ENCODE measurements at places on chromosomes 7 and 10. TPM values are rescaled to one million over a fixed set of nuclear protein-coding genes. Genes with fewer than 3 reads are reported as not detected.

DNA sequence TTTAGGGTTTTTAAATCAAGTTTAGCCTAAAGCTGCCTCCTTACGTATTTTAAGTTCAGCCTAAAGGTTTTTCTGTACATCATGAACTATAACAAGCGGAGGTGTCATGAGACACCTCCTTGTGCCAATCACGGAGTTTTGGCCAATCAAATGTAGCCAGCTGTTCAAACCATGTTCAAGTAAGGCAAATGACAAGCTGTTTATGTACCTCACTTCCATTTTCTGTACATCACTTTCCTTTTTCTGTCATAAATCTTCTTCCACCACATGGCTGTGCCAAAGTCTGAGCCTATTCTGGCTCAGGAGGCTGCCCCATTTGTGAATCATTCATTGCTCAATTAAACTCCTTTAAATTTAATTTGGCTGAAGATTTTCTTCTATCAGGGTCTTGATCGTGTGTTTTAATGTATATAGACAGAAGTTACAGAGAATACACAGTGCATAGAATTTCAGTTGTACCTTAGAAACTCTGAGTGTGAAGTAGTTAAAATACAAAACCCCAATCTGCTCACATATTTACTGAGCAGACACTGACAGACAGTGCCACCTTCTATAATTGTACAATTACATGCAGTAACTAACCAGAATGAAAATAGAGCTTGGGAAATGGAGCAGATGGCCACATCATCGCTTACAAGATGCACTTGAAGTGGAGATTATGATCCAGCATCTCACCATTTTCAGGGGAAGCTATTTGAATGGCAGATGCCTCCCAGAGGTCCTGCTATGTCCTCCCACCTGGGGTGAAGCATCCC, 76.9 kb upstream of the LANCL2 start:
- no peak for DNase-seq

GRCh38 chr10:7558036-7558435, 108.7 kb downstream of the ITIH5 start:
- DNase-seq: no peak

GRCh38 chr10:76657337-76658012, 980.1 kb downstream of the KCNMA1 start:
- DNase-seq: no peak

GRCh38 chr10:77428691-77429395, 208.8 kb downstream of the KCNMA1 start:
- DNase-seq: no peak

- DNase-seq: no peak
Measured at GRCh38 chr7:116097365-116098009, 66.9 kb upstream of the TFEC start.

DNA sequence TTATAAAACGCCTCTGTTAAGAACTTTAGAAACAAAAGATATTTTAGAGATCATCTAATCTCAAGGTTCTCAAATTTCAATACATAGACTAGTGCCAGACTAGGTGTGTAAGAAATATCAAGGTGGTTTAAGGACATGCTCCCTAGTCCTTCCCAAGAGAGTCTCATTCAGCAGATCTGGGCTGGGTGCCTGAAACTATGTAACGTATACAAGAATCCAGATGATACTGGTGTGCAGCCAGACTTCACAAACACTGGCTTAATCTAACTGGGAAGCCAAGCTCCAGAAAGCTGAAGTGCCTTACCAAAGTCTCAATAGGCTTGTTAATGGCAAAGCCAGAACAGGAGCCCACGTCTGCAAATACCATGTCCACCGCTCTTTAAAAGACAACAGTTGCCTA, 105.0 kb upstream of the AMPH start:
- no peak for DNase-seq

DNA sequence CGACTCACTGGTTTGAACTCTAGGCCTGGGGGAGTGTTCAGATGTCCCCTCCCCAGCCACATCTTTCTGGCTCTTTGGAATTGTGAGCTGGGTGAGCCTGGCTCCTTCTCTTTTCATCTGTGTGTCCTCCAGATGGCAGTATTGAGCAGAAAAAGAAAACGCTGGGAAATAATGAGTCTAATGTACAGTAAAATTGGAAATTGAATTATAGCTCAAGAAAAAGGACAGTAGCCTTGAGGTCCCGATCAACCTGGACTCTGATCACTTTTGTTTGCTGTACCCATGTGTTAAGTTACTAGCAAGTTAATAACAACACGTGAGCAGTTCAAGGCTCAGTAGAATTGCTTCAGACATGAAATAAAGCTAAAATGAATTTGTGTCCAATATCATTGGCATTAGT, 77.9 kb downstream of the SNX10 start:
- DNase-seq: no peak

GRCh38 chr7:66183700-66184099, 21.4 kb upstream of the TPST1 start:
- DNase-seq: no peak

GRCh38 chr10:86306628-86307278, 59.8 kb downstream of the GRID1 start:
- peak; percentile 19 for DNase-seq

DNA sequence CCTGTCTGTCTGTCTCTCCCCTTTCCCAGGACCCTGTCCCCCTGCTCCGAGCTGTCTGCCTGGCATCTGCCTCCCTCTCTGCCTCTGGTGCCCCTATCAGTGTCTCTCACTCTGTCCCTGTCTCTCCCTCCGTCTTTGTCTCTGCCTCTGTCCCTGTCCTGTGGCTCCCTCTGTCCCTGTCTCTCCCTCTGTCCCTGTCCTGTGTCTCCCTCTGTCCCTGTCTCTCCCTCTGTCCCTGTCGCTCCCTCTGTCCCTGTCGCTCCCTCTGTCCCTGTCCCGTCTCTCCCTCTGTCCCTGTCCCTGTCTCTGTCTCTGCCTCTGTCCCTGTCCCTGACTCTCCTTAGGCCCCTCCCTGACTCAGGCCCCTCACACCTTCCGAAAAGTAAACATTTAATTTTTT, 75.0 kb upstream of the PAX2 start:
- no peak for DNase-seq

DNA sequence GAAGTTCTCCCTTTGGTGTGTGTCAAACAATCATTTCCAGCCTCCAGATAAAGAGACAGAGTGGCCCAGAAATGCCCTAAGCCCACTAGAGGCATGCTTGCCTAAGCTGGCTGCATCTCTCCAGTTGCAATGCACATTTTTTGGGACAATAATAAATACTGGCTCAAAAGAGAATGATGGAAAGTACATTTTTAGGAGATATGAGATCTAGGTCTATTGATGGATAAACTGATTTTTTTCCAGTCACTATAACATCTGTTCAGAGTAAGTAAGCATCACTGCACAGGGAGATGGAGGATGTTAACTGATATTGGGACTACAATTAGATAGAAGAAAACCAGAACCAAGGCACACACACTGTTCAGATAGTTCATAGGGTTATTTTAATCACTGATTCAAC, 553.0 kb downstream of the GRM8 start:
- no peak for DNase-seq

DNA sequence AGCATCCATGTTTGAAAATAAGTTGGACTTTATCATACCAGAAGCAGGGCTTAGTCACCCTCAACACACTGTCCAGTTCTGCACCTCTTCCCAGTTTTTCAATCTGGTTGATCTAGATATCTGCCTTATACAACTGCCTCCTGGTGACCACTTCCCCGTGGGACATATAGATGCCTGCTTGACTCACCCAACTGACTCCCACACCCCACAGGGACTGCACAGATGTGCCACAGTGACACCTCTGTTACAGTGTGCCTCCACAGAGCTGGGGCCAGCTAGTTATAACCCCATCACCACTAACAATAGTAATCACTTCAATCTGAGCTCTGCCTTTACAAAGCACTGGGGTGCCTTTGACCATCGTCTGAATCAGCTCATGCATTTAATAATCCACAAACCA, 82.6 kb upstream of the AOAH start:
- no peak for DNase-seq

DNA sequence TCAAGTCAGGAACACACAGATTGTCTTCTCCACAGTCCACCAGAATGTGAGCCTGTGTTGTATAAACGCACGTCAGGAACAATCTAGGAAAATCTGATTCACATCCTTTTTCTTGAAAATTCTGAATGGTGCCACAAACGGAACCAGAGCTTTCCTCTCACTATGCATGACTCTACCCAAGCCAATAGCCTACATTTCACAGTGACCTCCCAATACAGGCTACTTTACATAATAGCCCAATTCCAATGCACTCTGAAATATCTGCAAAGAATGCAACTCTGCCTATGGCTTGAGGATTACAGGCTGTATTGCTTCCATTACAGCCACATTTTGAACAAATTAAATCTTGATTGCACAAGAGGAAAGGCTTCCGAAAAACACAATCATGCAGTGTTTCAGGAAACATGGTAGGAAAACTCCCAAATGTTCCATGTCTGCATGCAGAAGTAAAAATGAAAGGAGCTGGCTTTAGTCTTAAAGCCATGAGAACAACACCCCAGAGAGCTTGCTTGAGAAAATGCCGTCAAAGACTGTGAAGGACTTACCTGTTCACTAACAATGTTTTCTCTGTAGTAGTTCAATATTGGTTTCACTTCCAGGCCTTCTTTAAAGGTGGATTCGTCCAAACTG, 113.9 kb downstream of the ITGA8 start:
- DNase-seq: no peak

DNA sequence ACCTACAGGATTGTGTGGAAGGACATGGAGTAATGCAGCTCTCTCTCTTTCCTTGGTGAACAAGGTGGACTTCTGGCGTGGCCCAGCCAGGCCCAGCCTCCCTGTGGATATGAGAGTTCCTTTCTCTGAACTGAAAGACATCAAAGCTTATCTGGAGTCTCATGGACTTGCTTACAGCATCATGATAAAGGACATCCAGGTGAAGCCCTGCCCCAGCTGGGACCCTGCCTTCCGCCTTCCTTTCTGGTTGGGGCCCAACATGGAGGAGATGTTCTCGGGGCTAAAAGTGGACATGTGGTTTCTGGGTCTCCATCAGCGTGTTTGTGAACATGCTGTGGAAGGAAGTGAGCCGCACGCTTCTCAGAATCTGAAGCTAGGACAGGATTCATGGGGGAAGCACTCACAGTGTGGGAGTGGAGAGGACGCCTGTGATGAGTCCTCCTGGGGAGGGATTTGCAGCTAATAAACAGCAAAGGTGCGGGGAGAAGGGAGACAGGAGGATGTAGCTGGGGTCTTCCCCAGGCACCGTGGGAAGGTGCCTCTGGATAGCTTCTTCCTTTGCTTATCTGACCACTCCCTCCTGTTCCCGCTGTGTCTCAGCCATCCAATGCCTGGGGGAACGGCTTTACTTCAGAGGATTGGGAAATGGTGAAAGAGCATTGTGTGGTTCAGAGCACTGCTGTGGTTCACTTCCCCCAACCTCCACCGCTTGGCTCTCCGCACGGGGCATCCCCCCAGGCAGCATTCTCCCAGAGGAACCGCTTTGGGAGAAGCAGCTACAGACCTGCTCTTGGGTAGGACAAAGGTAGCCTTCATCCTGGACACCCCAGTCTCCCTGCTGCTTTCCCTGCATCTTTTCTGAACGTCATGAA, 5.5 kb downstream of the CPA5 start:
- DNase-seq: no peak

- no peak for DNase-seq
Measured at GRCh38 chr10:104013489-104013888, 46.5 kb downstream of the SLK start.

DNA sequence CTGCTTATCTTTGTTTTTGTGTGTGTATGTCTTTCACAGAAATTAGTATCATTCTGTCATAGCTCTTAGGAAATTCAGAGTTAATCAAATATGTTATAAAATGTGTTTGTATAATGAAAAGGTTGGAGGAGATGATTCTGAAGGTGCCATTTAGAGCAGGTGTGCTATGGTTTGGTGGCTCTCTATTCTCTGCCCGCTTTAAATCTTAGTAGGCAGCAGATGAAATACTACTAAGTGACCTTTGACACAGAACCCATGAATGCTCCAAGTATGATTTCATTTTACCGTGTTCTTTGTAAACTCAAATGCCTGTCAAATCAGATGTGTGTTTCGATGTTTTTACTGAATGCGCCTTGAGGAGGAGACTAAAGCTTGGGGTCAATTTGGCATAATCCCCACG, 24.5 kb downstream of the ZEB1 start:
- no peak for DNase-seq

DNA sequence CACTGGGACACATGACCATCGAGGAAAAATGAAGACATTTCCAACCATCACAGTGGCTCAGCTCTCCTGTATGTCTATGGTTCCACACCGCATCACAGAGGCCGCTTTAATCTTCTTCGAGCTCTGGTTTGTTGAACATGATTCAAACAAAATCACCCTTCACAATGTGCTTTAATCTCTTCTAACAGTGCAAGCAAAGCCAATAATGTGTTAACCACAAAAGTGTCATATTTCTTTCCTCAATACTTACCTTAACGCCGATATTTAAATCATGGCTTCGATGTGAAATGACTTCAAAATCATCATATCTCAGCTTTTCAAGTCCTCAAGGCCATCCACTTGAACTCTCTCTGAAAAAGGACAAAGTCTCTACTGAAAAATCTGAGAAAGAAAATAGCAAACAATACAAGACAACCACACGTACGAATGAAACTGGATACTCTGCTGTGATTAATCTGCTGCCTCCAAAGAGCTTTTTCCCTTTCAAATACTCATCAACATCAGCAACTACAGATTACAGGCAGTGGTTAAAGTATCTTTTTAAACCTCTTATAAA, 23.0 kb upstream of the SVIL start:
- no peak for DNase-seq

DNA sequence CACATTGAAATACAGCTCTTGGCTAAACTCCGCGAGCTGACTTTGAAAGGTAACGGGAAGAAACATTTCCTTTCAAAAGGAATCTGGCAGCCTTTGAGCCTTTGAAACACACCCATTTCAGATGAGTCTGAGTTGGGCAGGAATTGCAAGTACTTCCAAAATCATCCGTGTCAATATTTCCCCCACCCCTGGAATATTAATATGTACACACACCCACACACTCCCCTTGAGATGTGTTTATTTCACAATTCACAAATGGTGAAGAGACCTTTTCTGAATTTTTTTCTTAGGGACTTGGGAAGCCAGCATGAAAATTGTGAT, 438.7 kb upstream of the NRP1 start:
- DNase-seq: no peak

- DNase-seq: no peak
Measured at GRCh38 chr7:106155027-106155426, 42.9 kb upstream of the SYPL1 start.

GRCh38 chr7:138746073-138746472, 44.9 kb upstream of the SVOPL start:
- no peak for DNase-seq

WDFY4 gene
- 1.6 TPM for polyA plus RNA-seq

LIPK gene
- not detected for polyA plus RNA-seq

CTAGE4 gene
- 2.7 TPM for polyA plus RNA-seq

LAMB4 gene
- polyA plus RNA-seq: 3.4 TPM

MSMB gene
- polyA plus RNA-seq: not detected

AASS gene
- 33.2 TPM for polyA plus RNA-seq

IGFBP3 gene
- 102 TPM for polyA plus RNA-seq

TWNK gene
- 18.6 TPM for polyA plus RNA-seq

ANKRD7 gene
- polyA plus RNA-seq: 4.8 TPM

KCNIP2 gene
- polyA plus RNA-seq: 3.6 TPM

GBX1 gene
- not detected for polyA plus RNA-seq

CHAT gene
- not detected for polyA plus RNA-seq

ANXA8 gene
- not detected for polyA plus RNA-seq

HOXA7 gene
- polyA plus RNA-seq: 24.8 TPM

ASZ1 gene
- polyA plus RNA-seq: not detected

MEIG1 gene
- polyA plus RNA-seq: 1.4 TPM
